ENCODE measurements at places on chromosomes 3 and 15. TPM values are rescaled to one million over a fixed set of nuclear protein-coding genes. Genes with fewer than 3 reads are reported as not detected.
A peak's percentile ranks its signal among the peaks of the same experiment; 100 is the strongest.

DNA sequence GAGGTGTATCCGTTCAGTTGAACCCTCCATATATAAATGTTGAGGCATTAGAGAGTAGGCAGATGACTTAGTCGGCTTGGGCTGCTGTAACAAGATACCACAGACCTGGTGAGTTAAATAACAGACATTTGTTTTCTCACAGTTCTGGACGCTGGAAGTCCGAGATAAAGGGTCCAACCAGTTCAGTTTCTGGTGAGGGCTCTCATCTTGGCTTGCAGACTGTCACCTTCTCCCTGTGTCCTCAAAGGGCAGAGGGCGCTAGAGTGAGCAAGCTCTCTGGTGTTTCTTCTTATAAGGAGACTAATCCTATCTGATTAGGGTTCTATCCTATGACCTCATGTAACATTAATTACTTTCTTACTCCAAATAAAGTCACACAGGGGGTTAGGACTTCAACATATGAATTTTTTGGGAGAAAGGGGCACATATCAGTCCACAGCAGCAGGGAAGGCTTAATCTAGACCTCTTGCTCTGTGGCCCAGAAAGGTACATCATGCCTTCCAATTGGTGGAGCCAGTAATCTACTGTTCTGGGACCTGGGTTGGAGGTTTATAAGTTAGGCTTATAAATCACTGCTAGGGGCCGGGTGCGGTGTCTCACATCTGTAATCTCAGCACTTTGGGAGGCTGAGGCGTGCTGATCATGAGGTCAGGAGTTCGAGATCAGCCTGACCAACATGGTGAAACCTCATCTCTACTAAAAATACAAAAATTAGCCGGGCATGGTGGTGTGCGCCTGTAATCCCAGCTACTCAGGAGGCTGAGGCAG lies 26.3 kb upstream of the SLC28A2 start:
- no peak for DNase-seq

- no peak for DNase-seq
These were observed 5.9 kb upstream of the CLDN16 start for GRCh38 chr3:190382082-190382481.

DNA sequence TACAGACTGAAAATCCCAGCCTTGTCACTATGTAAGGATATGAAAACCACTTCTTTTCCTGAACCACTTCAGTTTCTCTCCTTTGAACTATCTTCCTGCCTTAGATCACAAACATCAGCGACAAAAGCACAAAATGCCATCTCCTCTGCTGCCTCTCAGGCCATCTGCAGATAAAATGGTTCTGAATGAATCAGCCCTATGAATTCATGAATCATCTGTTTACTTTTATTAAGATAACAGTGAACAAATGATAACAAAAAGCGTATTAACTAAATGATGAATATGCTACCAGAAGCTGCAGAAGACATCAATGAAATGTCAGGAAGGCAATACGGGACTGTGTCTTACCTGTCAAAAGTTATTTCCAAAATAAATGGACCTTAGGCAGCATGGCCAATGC lies 928.1 kb downstream of the ROBO1 start:
- DNase-seq, result no peak

DNA sequence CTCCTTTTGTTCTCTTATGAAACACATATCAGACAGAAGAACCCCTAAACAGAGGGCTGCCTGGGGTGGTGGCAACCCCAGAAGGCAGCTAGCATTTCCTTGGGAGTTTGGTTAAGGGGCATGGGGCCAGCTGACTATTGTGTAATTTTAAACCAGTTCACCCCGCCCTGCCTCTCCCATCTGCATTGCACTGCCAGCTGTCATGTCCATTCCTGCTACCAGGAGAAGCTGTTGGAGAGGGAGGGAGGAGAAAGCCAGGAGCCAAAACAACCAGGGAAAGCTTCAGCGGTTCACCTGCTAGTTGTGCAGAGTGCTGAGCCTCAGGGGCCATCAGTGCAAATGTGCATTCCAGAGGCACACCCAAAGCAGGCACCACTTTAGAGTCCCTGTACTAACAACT lies 47.6 kb upstream of the ATP1B3 start:
- peak; percentile 36 for DNase-seq

- DNase-seq, result no peak
These were observed 297.4 kb downstream of the PLCL2 start for GRCh38 chr3:17182166-17182565.

Gene CD200
- 10.5 TPM for total RNA-seq

Gene IP6K1
- total RNA-seq, result 46.1 TPM

Gene SLC6A11
- total RNA-seq, result 0.12 TPM

Gene BOC
- 20.5 TPM for total RNA-seq

Gene PIERCE2
- total RNA-seq, result 7.5 TPM
